ENCODE measurements at places on chromosomes 6 and 20.

DNA sequence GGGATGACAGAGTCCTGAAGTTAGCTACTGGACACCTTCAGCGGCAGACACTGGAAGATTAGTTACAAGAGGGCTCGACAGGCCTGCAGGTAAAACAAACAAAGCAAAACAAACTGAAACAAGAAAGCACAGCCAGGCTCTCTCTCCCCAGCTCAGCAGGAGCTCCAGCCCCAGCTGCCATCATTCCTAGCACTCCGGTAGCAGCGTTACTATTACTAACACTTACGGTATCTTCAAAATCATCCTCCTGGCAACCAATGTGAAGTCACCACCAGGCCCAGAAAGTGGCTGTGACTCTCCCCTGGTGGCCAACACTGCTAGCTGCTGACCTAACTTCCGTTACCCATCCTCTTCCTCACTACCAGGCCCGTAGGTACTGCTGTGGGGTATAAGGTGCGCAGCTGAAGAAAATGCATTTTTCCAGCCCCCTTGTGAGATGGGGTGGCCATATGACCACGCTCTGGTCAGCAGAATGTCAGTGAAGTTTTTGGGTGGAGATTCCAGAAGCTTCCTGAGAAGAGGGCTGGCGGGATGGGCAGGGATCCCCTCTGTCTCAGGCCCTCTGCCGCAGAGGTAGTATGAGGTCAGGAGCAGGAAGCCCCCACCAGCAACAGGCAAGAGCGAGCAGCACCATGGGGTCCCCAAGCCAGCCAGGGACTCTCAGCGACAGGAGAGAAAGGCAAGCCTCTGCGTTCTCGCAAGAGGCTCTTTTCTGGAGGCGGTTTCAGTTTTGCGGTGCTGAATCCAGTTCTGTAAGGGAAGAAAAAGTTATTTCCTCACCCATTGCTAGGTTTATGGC lies 37.4 kb upstream of the TBXT start:
- DNase-seq: no peak

DNA sequence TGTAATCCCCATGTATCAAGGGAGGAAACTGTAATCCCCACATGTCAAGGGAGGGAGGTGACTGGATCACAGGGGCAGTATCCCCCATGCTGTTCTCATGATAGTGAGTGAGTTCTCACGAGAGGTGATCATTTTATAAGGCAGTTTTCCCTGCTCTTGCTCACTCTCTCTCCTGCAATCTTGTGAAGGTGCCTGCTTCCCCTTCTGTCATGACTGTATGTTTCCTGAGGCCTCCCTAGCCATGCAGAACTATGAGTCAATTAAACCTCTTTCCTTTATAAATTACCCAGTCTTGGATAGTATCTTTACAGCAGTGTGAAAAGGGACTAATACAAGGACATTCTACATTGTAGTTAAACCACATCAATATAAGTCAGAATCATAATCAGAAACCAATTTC lies 112.4 kb downstream of the BTBD9 start:
- no peak for DNase-seq

DNA sequence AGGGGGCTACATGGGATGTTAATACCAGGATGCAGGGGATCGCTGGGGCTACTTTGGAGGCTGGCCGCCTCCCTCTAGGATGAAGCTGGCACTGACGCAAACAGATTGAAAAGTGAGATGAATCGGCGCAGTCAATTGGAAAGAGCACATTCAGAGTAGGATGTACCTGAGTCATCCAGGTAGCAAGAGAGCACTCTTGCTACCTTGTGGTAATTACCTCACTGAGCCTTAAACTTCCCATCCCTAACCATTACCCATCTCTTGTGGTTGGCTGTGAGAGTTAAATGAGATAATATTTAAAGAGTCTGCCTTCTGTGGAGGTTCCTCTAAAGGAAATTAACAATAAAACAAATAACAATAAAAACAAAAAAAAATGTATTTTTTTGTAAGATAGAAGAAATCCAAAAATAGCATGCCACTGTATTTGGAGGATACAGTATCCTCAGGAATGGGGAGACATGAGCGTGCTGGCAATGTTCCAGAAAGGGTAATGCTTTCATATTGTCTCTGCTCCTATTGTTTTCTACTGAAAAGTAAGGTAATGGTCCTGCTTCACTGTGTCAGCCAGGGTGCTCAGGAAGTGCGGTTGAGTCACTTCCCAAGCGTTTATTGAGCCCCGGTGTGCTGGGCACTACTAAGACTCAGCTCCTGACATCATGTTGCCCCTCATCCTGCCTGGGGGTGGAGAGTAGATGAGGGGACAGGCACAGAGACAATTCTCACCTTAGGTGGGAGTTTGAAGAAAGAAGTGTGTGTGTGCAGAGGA lies 301.1 kb downstream of the EYA4 start:
- DNase-seq: peak; percentile 45

- no peak for DNase-seq
Measured at GRCh38 chr20:52654567-52654966, 317.6 kb upstream of the TSHZ2 start.

GRCh38 chr20:41308290-41308711 lies 9.2 kb downstream of the ZHX3 start:
- DNase-seq: peak; percentile 96

GRCh38 chr20:54474046-54474445 lies 1.3 kb upstream of the DOK5 start:
- DNase-seq: no peak

- DNase-seq: peak; percentile 67
Measured at GRCh38 chr6:25122001-25122400, 157.2 kb upstream of the CARMIL1 start.

DNA sequence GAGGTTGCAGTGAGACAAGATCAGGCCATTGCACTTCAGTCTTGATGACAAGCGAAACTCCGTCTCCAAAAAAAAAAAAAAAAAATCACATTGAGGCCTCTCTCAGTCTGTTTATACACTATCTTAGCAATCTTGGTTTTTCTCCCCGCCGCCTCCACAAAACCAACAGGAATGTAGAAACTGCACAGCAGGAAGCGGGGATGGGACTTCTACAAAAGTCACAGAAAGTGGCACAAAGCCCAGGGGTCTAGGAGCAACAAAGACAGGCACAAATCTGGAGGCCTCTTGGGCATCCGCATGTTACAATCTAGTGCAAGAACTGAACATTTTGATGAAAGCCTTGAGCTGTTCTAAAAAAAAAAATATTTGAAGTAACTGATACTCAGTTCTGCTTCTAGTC lies 48.6 kb downstream of the KDM1B start:
- no peak for DNase-seq

GRCh38 chr6:123117145-123117908 lies 121.3 kb downstream of the CLVS2 start:
- no peak for DNase-seq

GRCh38 chr20:23386304-23387117 lies 24.5 kb downstream of the GZF1 start:
- DNase-seq: no peak

DNA sequence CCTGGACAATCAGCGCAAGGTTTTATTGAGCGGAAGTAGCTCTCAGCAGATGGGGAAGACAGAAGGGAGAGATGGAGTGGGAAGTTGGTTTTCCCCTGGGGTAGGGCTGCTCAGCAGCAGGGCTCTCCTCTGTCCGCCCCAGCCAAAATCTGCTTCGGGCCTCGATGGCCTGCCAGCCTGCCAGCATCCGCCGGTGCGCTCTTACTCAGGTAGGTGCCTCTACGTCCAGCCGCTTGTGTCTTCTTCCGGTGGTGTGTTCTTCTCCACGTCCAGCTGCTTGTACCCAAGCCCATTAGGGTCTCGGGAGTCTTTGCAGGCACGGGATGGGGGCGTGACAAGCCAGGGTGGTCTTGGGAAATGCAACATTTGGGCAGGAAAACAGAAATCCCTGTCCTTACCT lies 1340.0 kb upstream of the MAP3K7 start:
- no peak for DNase-seq

- no peak for DNase-seq
Measured at GRCh38 chr20:59195316-59195993, 31.8 kb downstream of the ZNF831 start.

DNA sequence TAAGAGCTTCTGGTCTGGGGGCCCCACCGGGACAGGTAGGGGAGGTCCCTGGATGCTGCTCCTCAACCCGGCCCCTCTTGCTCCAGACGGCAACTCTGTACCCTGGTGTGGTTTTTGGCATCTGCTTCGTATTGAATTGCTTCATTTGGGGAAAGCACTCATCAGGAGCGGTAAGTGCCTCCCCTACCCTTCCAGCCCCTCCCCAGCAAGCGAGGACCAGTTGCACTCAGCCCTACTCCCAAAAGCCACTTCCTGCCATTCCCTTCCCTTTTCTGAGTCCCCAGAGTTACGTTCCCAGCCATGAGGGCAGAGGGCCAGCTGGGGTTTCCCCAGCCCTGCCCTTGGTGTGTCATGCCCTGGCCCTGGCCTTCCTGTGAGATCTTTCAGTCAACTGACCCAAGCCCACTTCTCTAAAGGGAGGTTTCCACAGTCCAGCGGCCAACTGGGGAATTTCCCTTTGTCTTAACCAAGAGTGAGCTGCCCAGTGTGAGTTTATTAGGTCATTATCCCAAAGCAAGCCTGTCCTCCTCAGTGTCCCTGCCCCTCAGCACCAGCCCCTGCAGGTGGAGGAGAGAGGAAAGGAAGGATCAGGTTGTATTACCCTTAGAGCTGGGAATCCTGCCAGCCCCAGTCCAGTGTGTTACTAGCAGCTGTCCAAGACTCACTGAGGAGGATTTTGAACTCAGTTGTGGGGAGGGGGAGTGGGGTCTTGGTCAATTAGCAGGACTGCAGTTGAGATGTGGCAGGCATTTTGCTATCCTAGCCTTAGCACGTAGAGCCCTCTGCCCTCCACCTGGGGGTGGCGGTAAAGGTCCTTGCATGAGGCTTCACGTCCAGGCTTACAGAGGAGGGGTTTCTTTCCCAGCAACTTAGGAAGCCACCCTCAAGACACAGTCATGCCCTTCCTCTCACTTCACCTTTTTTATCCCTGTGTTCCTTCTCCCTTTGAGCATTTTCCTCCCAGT lies 45.8 kb downstream of the TM9SF4 start:
- DNase-seq: peak; percentile 97

All from fibroblast of pulmonary artery (primary cell).